ENCODE measurements at places on chromosomes 13 and 19. TPM values are rescaled to one million over a fixed set of nuclear protein-coding genes. Genes with fewer than 3 reads are reported as not detected.
A peak's percentile ranks its signal among the peaks of the same experiment; 100 is the strongest.

The MAP4K1 gene
- 0.32 TPM for total RNA-seq

The ERICH6B gene
- not detected for total RNA-seq

The EXOC3L2 gene
- not detected for total RNA-seq

The TSKS gene
- total RNA-seq: 0.43 TPM

The ZNF878 gene
- under 0.01 TPM for total RNA-seq

The LILRB5 gene
- not detected for total RNA-seq

The CLEC4G gene
- not detected for total RNA-seq

The PRSS57 gene
- total RNA-seq: not detected

The PCDH17 gene
- 0.86 TPM for total RNA-seq

The CD37 gene
- total RNA-seq: not detected

The LRG1 gene
- total RNA-seq: not detected

The CYP2B6 gene
- total RNA-seq: not detected

The SIGLEC5 gene
- not detected for total RNA-seq

The DGKH gene
- total RNA-seq: 16.4 TPM

- DNase-seq: no peak
These were observed 9.1 kb downstream of the MBNL2 start for GRCh38 chr13:97231118-97231828.

- DNase-seq: no peak
These were observed 50.0 kb downstream of the LATS2 start for GRCh38 chr13:21011378-21011777.

- peak; percentile 99 for DNase-seq
These were observed 13.6 kb downstream of the CCDC97 start for GRCh38 chr19:41323430-41324125.

- no peak for DNase-seq
These were observed 606.8 kb downstream of the DACH1 start for GRCh38 chr13:71260246-71260645.

- no peak for DNase-seq
These were observed 550 bp upstream of the GPI start for GRCh38 chr19:34364462-34364829.

DNA sequence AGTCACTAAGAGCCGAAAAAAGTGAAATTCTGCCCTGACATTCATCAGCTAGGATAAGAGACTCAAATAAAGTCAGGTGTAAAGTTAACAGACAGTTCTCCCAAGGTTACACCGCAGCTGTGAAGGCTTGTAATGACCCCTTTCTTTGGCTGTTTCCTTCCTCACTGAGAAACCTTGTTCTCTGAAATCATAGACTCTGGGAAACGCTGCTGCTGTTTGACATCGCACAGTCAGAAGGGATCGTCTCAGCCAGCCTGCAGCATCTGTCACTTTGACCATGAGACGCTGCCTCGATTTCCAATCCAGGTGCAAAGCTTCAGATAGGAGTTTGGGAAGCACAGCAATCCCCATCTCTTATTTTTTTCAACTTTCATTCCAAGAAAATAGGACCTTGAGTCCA is 678 bp downstream of the BCAT2 start:
- no peak for DNase-seq

DNA sequence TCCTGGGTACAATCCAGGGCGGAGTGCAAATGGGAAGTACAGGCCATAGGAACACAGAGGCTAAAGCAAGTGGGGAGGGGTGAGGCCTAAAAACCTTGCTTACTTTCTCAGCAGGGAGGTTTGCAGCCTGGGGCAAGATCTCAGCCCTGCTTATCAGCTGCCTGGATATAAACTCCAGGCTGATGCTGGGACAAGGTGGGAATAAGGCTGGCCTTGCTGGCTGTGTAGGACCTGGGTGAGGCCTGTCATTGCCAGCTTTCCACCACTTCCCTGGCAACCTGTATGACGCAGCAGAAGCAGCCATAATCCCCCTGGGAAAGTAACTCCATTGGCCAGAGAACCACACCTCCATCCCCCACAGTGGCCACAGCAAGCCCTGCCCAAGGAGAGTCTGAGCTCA is 279.1 kb upstream of the ATXN8OS start:
- no peak for DNase-seq

DNA sequence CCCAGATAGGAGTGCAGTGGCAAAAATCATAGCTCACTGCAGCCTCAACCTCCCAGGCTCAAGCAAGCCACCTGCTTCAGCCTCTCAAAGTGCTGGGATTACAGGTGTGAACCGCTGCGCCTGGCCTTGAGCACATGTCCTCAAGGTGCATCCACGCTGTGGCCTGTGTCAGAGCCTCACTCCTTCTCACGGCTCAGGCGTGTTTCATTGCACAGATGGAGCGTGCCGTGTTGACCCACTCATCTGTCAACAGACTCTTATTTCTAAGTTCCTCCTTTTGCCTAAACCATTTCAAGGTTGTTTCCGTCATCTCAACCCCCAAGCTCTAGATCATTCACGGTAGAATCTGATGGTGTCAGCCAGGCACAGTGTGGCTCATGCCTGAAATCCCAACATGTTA is 28.2 kb downstream of the ATP8B3 start:
- DNase-seq: no peak

DNA sequence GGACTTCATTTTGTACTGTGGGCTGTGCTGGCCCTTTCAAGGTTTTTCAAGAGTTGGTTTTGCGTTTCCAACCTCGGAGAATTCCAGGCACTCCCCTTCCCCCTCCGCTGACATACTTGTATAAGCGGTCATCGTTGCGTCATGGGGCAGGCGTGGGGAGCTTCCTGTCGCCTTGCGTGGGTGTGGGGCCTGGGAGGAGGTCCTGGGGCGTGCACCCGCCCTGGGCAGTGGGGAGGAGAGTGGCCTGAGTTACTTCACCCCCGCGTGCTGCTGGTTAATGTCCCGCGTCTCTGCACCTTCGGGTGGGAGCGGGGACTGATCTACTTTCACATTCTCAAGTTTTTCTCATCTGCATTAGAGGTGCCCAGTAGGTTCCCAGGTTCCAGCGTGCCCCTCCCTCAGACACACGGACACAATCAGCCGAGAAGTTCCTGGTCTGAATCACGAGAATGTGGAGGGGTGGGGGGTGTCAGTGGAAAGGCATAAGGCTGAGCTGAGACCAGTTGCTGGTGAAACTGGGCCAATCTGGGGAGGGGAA is 4.1 kb downstream of the IER2 start:
- peak; percentile 96 for DNase-seq

DNA sequence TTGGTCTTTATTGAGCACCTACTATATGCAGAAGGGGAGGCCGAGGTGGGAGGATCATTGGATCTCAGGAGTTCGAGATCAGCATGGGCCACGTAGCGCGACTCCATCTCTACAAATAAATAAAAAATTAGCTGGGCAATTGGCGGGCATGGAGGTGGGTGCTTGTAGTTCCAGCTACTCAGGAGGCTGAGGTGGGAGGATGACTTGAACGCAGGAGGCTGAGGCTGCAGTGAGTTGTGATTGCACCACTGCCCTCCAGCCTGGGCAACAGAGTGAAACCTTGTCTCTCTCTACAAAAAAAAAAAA is 3.8 kb downstream of the CFD start:
- no peak for DNase-seq

DNA sequence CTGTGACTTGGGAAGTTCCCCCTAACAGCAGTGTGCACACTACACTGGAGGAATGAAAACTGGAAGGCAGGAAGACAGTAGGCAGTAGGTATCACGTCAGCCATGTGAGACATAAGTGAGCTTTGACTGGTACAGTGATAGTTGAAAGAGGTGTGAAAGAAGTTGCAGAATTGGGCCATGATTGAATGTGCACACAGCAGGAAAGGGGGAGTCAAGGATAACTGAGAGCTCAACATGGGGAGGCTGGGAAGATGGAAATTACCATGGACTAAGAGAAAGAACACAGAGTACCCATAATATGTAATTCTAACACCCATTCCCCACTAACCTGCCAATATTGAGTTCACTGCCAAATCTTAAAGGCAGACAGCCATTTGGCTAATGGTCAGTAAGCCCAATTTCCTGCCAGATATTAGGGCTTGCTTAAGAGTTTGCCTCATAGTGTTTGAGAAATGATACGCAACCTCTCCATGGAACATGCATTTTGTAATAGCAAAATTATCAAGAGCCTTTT is 321.7 kb downstream of the DCT start:
- DNase-seq: peak; percentile 31

DNA sequence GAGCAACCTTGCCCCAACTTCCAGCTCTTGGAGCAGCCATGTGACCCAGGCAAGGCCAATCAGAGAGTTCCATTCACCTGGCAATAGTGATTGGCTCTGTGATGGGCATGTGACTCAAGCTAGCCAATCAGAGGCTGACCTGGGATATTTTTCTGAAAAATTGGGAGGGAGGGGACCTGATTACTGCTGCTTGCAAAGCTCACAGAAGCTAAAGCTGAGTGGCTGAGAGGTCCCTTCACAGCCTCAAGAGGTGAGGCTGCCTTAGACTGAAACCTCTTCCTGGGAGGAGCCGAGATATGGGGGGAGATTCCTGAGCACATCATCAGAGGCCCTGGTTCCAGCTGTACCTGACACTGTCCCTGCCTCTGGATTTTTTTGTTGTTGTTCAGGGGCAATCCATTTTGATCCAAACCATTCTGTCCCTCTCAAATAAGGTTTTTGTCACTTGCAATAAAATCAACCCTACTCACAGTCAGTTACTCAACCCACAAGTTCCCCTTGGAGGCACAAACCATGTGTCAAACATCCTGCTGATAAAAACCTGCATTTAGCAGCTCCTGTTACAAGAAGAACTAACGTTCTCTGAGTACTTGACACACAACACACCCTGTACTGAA is 4.8 kb downstream of the CIB3 start:
- DNase-seq: peak; percentile 24

DNA sequence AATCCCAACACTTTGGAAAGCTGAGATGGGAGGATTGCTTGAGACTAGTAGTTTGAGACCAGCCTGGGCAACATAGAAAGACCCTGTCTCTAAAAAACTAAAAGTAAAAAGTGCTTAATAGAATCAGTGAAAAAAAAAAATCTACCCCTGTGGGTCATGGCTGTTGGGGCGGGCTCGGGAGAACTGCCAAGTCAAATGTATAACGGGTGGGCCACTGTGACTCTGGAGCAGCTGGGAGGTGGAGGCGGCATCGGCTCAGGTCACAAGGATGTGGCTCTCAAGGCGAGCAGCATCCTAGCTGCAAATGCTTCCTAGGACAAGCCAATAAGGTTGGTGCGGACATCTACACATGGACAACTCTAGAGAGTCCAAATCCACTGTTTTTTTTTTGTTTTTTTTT is 30.9 kb downstream of the C19orf47 start:
- no peak for DNase-seq

GRCh38 chr13:52775511-52775910 is 35.9 kb upstream of the CNMD start:
- DNase-seq: no peak

DNA sequence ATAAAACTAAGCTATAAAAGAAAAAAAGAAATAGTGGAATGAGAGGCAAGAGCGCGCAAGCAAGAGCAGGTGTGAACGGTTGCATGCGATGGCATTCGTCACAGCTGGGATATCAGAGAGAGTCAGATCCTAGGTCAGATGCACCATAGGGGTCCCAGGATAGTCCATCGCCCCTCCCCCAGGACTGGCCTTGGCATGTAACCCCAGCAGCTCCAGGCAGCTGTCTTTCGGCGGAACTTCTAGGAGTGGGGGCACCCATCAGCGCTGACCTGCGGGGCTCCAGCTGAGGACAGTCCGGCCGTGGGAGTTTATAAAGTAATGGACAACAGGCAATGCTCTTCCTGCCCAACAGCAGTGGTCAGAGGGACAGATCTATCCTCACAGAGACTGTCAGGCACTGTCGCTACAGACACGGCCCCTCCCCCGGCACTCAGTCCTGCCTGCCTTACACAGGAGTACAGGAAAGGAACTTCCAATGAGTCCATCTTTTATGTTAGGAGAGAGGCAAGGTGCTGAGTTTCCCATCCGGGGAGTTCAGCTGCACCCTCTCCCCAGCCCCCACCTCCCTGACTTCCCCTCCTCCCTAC is 1.4 kb downstream of the SIAH3 start:
- DNase-seq: no peak

DNA sequence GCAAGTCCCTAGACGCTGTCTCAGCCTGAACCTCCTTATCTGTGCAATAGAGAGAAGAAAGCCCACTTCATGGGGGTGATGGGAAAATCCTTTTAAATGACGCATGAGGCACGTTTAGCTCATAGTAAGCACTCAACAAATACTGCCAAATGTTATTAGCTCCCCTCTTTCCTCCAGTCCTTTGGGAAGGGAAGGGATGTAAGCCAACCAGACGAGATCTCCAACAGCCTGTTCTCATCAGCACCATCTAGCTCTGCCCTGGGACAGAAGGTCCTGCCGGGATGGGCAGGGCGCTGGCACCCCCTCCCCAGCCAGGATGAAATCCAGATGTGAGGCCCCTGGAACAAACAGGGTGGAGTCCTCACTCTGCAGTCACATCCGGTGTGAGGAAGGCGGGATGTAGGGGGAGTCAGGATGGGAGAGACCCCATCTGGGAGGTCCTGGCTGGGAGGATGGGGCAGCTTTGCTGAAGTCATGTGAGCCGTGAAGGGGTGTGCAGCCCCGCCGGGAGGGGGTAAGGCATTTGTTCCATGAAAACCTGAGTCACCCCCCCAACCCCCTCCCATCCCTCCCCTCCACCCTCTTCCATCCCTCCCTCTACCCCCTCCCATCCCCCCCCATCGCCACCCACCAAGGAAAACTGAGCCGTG is 4.6 kb downstream of the S1PR2 start:
- peak; percentile 93 for DNase-seq

GRCh38 chr19:50590191-50590590 is 22.0 kb upstream of the LRRC4B start:
- DNase-seq: no peak

DNA sequence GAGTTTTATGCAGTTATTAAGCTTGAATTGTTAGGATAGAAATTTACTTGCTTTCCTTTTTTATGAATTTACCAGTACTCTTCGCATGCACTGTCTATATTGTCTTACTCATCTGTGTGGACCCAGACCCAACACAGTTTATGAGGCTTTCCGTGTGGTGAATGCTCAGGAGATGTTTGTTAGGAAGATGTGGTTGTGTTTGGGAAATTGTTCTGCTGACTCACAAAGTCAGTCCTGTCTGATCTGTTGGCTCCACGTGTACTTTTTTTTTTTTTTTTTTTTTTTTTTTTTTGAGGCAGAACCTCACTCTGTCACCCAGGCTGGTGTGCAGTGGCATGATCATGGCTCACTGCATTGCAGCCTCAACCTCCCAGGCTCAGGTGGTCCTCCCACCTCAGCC is 532.5 kb downstream of the LMO7 start:
- DNase-seq: no peak

- no peak for DNase-seq
These were observed 182.1 kb downstream of the POSTN start for GRCh38 chr13:37416291-37417059.

- no peak for DNase-seq
These were observed 7.9 kb upstream of the AKAP8L start for GRCh38 chr19:15426485-15427349.

- DNase-seq: no peak
These were observed 7.4 kb upstream of the MAP1S start for GRCh38 chr19:17711851-17712250.

GRCh38 chr19:17314007-17314593 is 4.7 kb downstream of the DDA1 start:
- no peak for DNase-seq

All from fibroblast of villous mesenchyme (primary cell).